Effector memory CD4-positive, alpha-beta T cell (primary cell): ENCODE measurements at places on chromosomes 3 and 15.

DNA sequence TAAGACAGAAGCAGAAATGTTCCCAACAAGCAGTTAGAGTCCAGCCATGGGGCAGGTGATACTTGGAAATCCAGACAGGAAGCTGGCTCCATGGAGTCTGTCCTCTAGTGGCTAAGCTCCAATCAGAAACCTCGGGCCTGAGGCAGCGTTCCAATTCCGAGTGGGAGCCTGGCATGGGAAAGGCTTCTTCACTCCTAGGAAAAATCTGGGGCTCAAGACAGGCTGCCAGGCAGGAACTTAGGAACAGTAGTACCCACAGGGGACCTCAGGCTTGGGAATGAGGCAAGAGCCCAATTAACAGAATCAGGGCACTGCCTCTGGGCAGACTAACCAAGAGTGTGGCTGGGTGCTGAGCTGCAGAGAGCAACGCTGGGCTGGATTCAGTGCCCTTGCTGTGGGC, 6.2 kb upstream of the ATP13A4 start:
- DNase-seq: no peak

DNA sequence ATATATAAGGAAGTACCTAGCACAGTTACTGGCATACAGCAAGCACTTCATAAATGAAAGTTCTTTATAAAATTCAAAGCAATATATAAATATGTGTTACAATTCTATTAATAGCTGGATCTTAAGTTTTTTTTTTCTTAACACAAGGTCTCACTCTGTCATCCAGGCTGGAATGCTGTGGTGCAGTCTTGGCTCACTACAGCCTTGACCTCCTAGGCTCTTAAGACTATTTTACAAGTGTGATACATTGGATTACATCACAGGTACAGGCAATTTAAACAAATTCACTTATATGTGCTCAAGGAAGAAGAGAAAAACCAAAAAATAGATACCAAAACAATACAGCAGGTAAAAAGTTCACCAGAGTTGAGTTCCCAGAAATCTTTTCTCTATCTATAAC, 60.6 kb downstream of the ZNF280D start:
- no peak for DNase-seq

- no peak for DNase-seq
Measured at GRCh38 chr15:83310521-83311456, 26.3 kb upstream of the BNC1 start.

DNA sequence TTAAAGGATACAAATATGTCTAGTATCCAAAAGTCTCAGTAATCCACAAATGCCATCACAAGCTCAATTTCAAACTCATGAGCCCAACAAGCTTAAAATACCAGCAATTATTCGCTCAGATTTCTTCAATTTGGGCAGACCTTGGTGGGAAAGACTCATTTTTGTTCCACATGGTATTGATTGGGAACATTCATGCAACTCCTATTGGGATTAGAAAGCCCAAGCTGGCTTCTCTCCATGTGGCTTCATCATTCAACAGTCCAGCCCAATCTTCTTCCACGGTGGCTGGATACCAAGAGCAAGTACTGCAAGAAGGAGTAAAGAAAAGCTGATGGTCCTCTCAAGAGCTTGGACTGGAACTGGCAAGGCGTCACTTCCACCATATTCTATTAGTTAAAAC, 66.3 kb downstream of the STRIT1 start:
- DNase-seq: no peak

DNA sequence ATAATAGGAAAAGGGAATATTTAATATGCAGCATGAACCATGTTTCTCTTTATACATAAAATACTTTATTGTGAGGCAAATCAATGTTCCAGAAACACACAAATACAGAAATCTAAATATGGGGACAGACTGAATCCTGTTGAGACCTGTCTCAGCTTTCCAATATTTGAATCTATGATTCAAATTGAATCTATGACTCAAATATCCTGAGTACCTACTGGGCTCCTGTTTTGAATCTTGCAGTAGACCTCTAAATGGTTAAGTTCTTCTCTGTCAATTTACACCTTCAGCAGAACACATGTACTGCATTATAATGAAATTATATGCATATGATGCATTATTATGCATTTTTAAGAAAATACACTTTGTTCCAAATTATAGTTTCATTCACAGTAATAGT, 143.2 kb upstream of the PLXND1 start:
- no peak for DNase-seq

GRCh38 chr15:99099661-99100060, 5.2 kb upstream of the SYNM start:
- no peak for DNase-seq

DNA sequence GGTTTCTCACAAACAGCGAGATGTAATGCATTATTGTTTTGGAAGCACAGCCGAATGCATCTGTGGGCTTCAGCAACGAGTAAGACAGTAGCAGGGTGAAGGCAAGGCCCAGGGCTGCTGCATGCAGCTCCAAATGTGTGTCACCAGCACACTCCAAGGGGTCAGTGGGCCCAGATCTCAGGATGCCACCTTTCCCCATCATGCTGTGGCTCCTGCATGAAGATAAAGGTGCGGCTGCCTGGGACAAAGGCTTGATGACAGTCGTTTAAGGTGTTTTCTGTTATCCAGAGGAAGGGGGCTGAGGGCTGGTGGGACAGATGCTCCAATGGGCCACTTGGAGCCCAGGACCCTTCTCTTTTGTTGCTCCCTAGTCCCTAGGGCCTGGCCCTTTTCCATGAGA, 13.2 kb downstream of the C3orf22 start:
- no peak for DNase-seq

DNA sequence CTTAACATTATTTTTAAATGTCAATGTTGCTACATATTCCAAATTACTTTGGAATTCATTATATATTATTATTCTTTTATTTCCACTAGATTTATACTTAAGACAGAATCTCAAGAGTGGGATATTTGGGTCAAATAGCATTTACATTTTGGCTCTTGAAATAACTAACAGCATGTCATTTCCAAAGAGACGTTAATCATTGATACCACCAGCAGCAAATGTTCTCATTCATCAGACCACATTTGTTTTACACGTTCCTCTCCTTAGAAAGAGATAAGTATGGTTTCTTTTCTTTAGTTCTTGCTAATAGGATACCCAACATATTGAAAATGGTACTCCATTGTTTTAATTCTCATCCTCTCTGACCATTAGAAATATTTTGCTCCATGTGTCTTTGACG, 229.8 kb downstream of the LPP start:
- DNase-seq: no peak

- DNase-seq: no peak
Measured at GRCh38 chr3:124168271-124168670, 176.3 kb upstream of the ROPN1 start.

- no peak for DNase-seq
Measured at GRCh38 chr3:187352581-187353575, 15.3 kb upstream of the RTP4 start.

DNA sequence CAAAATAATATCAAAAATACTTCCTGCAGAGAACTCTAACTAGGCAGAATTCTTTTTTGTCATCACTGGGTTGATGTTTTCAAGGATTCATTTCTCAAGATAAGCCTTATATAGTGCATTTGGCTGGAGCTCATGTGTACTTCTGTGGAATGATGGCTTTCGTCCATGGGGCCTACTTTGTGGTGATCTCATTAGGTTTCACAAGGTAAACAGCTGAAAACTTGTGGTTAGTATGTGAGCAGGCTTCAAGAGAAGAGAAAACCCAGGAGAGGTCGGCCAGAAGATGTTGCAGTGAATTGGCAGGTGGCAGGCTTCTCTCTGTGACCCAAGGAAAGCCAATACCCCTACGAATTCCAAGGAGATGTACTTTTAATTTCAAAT, 121.4 kb upstream of the PHLDB2 start:
- no peak for DNase-seq

DNA sequence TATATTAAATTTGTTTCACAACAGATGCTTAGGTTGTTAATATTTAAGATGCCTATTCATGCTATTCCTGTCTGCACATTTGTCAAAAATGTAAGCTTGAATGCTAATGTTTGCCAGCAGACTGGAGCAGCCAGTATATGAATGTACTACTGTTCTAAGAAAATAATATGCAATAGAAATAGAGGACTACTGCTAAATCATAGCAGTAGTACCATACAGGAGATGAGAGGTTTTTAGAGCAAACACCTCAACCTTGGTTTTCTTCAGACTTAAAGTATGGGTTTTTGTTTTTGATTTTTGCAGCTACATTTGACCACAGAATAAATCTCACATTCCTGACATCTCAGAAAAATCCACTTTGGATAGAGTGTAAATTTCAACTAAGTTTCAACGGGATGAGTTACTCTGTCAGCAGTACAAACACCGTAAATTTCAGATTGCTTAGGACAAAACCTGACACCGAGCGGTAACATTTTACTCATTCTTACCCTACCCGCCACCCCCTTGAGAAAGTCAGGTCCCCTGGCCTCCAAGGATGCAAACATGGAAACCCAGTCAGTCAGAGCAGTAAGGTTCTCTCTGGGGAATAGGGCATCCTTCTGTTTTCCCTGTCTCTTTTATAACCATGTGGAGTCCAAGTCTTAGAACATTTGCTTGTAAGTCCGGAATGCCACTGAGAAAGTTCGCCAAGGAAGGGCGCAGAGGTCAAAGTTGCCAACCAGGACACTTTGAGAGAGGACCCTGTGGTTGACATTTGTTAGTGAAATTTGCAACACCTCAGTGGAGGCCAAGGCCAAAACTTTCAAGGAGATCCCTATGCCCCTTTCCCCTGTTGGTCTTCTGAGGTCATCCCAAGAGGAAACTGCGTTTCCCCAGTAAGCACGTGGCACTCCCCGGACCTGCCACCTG, 17.9 kb upstream of the SATB1 start:
- no peak for DNase-seq

DNA sequence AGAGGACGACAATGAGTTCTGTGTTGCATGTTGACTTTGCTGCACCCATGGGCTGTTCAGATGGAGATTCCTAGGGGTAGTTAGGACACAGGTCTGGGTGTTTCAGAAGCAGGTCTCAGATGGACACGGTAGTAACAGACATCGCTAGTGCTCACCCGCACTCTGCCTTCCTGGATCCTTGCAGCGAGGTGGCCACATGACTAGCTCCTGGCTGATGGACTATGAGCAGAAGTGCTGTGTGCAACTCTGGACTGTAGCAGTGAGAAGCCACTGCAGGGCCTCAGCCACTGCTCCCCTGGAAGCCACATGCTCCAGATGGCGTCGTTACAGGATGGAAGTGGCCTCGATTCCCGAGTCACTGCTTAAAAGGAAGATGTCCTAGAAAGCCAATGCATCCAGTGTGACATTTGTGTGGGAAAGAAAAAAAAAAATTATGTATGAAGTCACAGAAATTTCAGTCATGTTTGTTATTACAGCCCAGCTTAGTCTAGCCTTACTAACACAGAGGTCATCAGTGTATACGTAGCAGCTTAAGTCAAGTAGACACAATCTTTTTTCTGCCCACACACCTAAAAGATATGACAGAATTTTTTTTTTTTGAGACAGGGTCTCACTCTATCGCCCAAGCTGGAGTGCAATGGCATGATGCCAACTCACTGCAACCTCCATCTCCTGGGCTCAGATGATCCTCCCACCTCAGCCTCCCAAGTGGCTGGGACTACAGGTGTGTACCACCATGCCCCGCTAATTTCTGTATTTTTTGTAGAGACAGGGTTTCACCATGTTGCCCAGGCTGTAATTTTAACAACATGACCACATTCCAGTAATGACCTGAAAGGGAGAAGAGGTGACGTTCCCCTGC, 95.3 kb downstream of the XXYLT1 start:
- DNase-seq: no peak

DNA sequence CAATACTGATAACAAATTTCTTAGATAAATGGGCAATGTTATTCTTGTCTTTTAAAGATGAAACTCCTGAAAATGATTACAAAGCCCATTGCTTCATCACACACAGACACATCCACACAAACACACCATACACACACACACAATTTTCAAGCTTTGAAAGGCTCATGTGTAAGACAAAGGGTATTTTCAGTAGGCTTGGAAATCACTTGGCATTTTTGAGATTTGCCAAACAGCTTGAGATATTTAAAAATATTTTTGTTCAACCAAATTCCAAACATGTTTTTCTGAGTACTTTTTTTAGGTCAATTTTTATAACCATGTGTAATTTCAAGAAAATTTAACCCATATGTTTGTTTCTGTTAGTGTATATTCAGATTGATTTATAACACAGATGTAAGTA, 283.7 kb downstream of the ROBO2 start:
- no peak for DNase-seq

DNA sequence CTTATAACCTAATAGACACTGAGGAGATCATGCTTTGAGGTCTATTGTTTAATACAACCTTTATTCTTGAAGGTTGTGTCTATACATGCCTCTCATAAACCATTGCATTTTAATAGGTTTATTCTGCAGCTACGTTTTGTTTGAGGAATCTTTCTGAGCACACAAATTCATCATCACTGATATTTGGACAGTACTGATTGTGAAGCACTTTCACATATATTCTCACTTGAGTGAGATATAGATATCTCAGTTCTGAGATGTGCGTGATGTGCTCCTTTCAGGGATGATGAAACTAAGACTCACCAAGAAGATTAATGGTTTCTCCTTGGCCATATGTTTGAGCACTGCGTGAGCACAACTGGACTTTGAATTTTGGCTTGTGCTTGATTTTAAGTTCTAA, 374.4 kb downstream of the LPP start:
- DNase-seq: no peak

DNA sequence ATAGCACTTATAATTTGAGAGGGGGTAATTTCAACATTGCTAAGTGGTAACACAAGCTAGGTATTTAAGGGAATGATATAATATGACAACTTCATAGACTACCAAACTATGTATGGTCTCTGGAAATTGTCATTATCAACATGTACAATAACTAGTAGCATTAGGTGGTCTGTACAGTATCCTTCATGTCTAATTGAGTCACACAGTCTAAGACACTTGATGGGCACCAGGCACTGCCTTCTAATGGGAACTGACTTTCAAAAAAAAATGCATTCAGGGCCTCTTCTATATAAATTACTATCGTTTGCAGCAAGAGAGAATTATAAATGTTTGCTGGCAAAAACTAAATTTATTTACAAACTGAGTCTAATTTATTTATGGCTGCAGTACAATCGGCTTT, 271.8 kb downstream of the MECOM start:
- DNase-seq: no peak

DNA sequence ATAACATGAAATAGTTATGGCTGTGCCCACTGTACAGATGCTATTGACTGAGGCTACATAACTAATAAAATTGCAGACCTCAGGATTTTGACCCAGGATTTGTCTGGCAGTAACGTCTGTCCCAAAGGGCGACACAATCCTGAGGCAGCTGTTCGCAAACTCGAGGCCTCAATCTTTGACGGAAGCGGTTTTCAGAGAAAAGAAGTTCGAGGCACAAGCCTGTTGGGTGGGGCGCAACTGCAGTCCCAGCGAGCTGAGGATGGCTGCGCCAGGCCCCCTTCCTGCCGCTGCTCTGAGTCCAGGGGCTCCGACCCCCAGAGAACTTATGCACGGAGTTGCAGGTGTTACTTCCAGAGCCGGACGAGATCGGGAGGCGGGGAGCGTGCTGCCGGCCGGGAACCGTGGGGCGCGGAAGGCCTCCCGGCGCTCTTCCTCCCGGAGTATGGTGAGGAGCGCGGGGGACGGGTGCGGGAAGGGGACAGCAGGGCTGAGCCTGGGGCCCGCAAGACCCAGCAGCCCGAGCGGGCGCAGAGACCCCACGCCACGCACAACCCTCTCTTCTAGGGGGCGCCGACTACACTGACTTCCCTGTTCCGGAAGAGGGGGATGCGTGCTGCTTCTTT, at the start of gene PARP15:
Gene PARP15, plus strand, starts transcription at position 242 of the 623 bp plus-strand sequence. Its CDS starts 18 bp downstream, at position 260.
- no peak for DNase-seq
